ENCODE measurements at places on chromosomes 13 and 19. TPM values are rescaled to one million over a fixed set of nuclear protein-coding genes. Genes with fewer than 3 reads are reported as not detected.

Gene IZUMO1
- total RNA-seq, result 0.27 TPM

Gene CABP5
- not detected for total RNA-seq

Gene FCHO1
- total RNA-seq, result 25.9 TPM

Gene CD177
- total RNA-seq, result 0.91 TPM

Gene DPF1
- total RNA-seq, result 16.6 TPM

Gene POLR1G
- total RNA-seq, result 2.9 TPM

Gene HSPB6
- total RNA-seq, result not detected

Gene PRR22
- total RNA-seq, result 0.54 TPM

Gene ZNF844
- 20.6 TPM for total RNA-seq

Gene ZNF567
- 14.5 TPM for total RNA-seq

Gene MATK
- 9.6 TPM for total RNA-seq

Gene GZMM
- total RNA-seq, result not detected

Gene ANGPTL8
- total RNA-seq, result not detected

Gene KIR2DL4
- not detected for total RNA-seq

Gene ZSCAN1
- 0.36 TPM for total RNA-seq

Gene ZNF836
- 29.0 TPM for total RNA-seq

Gene SMG9
- total RNA-seq, result 17.1 TPM

Gene ZNF90
- 7.3 TPM for total RNA-seq

Gene ZNF837
- 0.73 TPM for total RNA-seq

Gene MBD3L1
- not detected for total RNA-seq

Gene CEACAM20
- total RNA-seq, result not detected

Gene ITGBL1
- total RNA-seq, result 4.3 TPM

Gene IL11
- total RNA-seq, result 0.27 TPM

Gene EXOC3L2
- 0.27 TPM for total RNA-seq

Gene SLC8A2
- total RNA-seq, result 26.5 TPM

Gene NLRP12
- 0.27 TPM for total RNA-seq

Gene JAK3
- 2.6 TPM for total RNA-seq

Gene FBXO27
- total RNA-seq, result 6.4 TPM

Gene CIC
- 24.0 TPM for total RNA-seq

Gene RNF113B
- not detected for total RNA-seq

Gene PRTN3
- 0.82 TPM for total RNA-seq

Gene WDR88
- not detected for total RNA-seq

Gene LRG1
- 1.2 TPM for total RNA-seq

Gene ADAMTSL5
- not detected for total RNA-seq

Gene HSH2D
- not detected for total RNA-seq

Gene FAM216B
- total RNA-seq, result 2.9 TPM

Gene OR7C1
- not detected for total RNA-seq

Gene CERS1
- total RNA-seq, result 19.1 TPM

Gene ACTMAP
- total RNA-seq, result 0.82 TPM

Gene SULT2A1
- total RNA-seq, result not detected

Gene C19orf85
- not detected for total RNA-seq

Gene SLC10A2
- not detected for total RNA-seq

Gene LIN37
- 11.1 TPM for total RNA-seq

Gene KLK4
- 1.4 TPM for total RNA-seq

Gene QPCTL
- total RNA-seq, result 2.4 TPM

Gene RFPL4AL1
- total RNA-seq, result not detected

Gene CEACAM8
- not detected for total RNA-seq

Gene CD70
- total RNA-seq, result not detected

Measured in cerebellum (tissue), 4 donors.